NCI-H446 (cell line): ENCODE measurements at places on chromosomes 6 and 20.

DNA sequence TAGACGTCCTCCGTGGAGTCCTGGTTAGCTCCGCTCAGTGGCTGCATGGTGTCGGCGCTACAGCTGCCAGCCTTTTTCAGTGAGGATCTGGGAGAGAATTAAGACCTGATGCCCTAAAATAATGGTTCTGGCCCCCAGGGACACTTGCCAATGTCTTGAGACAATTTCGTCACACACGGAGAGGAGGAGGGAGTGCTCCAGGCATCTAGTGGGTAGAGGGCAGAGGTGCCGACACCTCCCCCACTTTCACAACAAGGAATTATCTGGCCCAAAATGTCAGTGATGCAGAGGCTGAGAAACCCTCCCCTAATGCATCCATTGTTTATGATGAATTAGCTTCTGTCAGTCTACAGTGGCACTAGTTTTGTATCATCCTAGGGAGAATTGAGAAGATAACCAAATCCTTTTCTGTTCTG lies 24.4 kb downstream of the TMEM181 start:
- DNase-seq = no peak

DNA sequence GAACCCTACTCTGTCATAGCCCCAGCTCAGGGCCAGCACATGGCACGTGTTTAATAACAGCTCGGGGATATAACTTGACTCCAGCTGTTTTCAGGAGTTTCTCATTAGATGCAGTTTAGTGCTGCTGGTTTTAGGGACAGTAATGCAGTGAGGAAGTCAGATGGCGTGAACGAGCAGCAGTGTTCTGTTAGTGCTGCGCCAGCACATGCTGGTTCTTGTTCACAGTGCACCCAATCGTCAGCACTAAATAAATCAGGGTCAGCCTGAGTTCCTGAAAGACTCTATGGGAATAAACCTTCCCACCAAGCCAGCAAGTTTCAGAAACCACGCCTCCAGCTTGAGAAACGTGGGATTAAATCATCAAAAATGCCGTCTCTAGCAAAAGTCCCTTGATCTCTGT lies 235.9 kb upstream of the SUPT3H start:
- no peak for DNase-seq

- peak; percentile 78 for DNase-seq
Measured at GRCh38 chr20:18276821-18277220, 11.5 kb upstream of the ZNF133 start.

GRCh38 chr20:2320813-2321658 lies 25.2 kb downstream of the TGM3 start:
- no peak for DNase-seq

DNA sequence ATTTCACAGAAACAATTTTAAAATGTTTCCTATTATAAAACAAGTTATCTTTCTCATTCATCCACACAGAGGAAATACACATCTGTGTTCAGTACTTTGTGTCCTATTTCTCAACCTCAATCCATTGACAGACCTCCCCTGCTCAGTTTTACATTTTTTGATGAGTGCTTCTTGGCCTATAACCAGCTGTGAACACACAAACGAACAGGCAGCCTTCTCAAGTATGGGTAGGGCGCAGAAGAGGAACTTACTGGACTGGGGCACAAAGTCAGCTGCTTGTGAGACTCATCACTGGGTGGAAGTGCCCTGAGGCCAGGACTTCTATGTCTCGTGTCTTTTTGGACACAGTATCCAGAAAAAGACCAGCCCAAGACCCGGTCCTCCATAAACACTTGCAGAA lies 2.8 kb downstream of the RPS6KA2 start:
- DNase-seq = no peak

DNA sequence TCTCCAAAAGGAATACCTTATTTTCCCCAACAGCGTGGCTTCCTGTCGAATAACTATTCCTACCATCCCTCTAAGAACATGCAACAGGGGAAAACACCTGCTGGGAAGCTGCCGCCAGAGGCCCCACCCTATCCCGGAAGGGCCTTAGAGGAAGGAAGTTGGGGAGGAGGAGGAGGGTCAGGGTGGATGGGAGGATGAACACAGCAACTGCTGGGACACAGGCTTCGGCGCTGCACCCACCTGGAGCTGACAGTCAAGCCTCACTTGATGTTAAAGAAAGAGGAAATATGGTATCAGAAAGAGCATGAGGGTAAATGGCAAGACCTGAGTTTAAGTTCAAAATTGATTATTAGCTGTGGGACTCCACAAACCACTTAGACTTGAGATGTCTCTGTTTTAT lies 36.5 kb upstream of the RPS6KA2 start:
- no peak for DNase-seq

DNA sequence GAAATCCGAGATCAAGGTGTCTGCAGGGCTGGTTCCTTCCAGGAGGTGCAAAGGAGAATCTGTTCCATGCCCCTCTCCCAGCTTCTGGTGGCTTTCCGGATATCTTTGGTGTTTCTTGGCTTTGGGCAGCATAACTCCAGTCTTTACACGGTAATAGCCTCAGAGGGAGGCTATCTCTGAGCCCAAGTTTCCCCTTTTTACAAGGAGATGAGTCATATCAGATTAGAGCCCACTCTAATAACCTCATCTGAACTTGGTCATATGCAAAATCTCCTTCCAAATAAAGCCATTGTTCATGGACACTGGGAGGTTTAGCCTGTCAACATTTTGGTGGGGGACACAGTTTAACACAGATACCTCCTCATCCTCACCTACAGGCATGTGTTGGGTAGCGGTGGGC lies 213.7 kb downstream of the ATXN1 start:
- no peak for DNase-seq

DNA sequence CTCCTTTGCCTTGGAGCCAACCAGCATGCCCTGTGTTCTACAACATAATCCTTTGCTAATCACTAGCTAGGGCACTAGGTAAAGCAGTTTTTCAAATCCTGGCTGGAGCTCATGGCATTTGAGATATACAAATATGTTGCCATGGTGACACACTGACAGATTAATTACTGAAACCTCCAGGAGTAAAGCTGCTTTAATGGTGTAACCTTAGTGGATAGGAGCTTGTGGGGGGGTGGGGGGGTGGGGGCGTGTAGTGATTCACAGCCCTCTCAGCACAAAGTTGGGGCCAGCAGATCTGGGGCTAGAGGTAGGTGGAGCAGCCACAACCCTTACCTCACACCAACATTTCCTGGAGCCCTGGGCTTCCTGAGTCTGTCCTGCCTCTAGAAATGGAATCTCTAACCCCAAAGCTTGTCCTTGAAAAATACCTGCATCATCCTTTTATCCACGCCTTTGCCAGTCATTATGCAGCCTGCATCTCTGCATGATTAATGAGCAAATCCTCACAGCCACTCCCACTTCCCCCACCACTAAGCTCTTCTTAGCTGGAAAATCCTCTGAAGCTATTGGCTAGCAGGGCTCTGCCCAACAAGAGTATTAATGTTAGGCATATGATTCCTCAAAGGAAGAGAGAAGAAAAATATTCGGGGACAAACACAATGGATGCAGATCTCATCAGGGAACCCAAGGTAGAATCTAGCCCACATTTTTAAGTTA lies 84.5 kb upstream of the PRND start:
- no peak for DNase-seq

DNA sequence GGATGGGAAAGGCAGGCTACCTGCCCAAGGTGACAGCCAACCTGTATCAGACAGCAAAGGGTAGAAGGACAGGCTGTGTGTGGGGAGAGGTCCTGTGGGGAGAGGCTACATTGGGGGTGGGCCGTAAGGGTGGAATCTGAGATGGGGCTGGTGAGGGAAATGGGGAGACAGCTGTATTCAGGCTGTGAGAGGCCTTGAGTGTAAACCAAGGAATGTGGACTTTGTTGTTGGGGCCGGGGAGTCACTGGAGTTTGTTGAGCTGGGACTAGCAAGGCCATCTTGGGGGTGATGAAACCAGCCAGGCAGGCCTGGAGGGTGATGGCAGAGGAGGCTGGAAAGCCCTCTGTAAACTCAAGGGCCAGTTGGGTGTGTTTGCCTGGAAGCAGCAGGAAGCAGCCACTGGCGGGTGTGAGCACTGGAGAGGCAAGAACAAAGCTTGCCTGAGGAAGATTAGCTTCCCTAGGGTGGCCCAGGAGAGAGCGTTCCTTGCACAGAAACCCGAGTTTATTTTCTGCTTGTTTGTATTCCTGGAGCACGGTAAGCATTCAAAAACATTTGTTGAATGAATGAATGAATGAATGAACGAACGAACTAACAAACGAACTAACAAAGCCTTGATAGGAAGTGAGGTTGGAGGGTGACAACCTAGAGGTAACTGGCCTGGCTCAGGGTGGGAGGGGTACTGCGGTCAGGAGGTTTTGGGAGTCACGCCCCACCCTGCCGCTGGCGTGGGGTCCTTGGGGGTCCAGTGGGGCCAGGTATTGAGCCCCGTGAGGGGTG lies 18.9 kb downstream of the TTBK1 start:
- no peak for DNase-seq

DNA sequence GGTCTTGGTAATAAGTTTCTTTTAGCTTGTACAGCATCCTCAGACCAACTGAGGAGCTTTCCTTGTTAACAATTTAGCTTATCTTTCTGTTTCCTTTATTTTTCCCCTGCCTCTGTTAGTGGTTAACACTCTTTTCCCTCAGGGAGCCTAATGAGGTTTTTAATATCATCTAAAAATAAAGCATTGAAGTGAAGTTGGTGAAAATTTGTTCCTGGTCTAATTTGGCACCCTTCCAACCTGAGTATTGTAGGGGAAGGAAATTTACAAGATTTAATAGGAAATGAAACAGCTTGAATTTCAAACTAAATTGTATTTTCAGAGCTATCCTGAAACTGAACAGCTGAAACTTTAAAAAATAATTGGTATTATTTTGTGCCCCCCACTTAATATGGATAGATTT lies 28.1 kb upstream of the VAPB start:
- DNase-seq = no peak

GRCh38 chr6:26439151-26440125 lies 866 bp upstream of the BTN3A3 start:
- DNase-seq = no peak

DNA sequence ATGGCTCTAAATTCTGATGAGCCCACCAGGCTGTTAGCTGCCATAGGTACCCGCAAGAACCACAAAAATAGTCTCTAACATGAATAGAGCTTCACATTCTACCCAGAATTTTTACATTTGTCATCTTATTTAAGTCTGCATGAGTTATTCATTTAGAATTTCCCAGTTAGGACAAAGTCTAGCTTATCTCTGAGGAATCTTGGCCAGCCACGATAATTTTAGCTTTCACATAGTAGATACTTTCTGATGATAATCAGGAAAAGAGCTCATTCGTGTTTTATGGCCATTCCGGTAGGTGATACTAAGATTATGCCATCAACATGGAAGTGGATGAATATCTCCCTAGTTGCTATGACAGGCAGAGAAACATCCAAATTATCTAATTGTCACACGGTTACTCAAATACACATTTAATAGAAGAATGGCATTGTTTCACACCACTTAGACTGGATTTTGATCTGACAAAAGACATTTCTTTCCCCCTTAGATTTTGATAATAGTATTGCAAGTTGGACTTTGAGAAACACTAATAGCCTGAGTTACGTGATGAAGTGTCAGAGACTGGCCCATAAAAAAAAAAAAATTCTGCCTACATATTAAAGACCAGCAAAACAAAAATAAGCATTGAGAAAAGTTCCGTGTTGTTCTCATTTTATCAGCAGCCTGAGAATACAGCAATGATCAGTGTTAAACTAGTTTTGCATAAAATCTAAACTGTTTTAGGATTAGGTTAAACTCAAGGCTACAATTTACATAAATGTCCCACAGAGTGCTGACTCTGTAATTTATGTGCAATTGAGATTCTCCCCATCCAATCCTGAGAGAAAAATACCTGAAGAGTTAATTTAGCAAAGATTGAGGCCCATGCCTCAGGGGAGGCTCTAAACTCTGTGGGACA lies 397.5 kb upstream of the ARID1B start:
- DNase-seq = no peak

- no peak for DNase-seq
Measured at GRCh38 chr20:34022151-34022838, 28.6 kb downstream of the RALY start.

DNA sequence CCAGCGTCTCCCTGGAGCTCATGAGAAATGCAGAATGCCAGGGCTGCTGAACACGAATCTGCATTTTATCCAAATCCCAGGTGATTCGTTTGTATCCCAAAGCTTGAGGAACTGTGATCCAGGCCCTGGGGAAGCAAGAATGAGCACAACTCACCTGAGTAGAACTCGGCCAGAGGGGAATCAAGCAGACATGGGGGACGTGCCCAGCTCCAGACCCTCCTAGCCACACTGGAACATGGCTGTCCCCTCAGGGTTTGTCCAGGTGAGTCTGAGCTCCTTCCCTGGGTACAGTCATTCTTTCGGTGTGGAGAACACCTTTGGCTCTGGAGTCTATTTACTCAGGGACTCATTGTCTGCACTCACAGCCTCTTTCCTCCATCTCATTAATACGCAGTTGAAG lies 13.3 kb downstream of the NKX2-2 start:
- DNase-seq = no peak
